CD4-positive, alpha-beta T cell treated with Interleukin-15 for 1 hour (primary cell): ENCODE measurements at places on chromosomes 5 and 9.

GRCh38 chr5:147578228-147579024 is 68.6 kb upstream of the DPYSL3 start:
- DNase-seq: no peak

DNA sequence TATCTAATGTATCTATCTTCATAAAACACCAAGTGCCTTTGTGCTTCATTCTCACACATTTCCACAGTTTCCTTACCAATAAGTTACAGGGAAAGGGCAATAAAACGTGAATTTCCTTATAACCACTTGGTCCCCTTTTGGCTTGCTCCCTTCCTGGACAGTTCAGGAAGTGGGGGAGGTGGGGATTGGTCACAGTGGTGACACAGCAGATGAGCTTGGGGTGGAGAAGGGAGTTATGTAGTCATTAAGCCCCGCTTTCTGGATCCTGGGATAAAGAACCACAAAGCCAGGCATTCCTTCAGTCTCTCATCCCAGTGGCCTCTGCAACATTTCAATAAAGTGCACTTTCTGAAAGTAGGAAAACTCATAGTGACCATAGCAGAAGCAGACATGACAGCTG is 47.1 kb upstream of the FYB1 start:
- DNase-seq: no peak

DNA sequence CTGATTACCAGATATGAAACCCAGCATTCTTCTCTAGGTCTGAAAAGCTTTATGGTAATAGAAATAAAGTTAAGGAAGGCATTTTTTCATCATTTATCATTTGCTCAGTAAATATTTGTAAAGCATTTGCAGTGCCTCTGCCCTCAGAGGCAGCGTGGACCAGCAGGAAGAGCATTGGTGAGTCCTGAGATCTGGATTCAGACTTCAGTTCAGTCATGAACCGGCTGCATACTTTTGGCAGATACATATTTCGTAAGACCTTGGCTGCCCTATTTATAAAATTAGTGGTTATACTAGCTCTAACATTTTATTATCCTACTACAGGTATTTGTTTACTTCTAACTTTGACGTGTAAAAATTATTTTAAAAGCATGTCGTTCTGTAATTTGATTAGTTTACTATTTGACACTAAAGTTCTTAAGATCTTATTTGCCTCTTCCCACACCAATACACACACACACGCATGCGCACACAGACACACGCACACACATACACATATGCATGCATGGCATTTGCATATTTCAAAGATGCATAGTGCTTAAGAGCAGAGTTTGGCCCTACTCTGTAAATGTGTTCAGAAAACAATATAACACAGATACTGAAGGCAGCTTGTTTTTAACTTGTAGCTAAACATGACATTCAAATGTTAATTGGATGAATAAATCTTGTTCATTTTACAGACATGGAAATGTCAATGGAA is 101.9 kb downstream of the RPS23 start:
- DNase-seq: no peak

DNA sequence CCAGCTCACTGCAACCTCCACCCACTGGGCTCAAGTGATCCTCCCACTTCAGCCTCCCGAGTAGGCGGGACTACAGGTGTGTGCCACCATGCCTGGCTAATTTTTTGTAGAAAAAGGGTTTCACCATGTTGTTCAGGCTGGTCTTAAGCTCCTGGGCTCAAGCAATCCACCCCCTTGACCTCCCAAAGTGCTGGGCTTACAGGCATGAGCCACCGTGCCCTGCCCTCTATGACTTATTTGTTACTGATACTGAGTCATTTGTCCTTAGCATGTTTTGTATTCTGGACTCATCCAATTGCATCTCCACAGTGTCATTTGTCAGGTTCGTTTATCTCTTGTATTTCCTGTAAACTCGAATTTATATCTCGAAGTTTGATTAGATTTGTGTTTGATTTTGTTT is 2.7 kb upstream of the ITK start:
- no peak for DNase-seq

GRCh38 chr9:99590840-99591239 is 230.8 kb upstream of the NR4A3 start:
- peak; percentile 34 for DNase-seq
